ENCODE measurements at places on chromosomes 16 and 17.
A peak's percentile ranks its signal among the peaks of the same experiment; 100 is the strongest.

- DNase-seq = no peak
These were observed 336.2 kb upstream of the PMFBP1 start for GRCh38 chr16:72508191-72508590.

DNA sequence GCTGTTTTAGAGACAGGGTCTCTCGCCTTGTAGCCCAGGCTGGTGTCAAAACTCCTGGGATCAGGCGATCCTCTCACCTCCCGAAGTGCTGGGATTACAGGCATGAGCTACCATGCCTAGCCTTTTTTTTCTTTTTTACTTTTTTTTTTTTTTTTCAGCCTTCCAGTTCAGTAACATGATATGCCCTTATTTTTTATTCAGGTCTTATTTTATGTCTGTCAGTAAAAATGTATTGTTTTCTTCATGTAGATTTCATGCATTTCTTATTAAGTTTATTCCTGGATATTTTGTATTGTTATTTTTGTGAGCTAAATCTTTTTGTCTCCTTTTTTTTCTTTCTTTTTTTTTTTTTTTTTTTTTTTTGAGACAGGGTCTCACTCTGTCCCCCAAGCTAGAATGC lies 2.7 kb upstream of the FOXN1 start:
- DNase-seq = no peak

GRCh38 chr16:17775061-17775460 lies 304.3 kb upstream of the XYLT1 start:
- no peak for DNase-seq

DNA sequence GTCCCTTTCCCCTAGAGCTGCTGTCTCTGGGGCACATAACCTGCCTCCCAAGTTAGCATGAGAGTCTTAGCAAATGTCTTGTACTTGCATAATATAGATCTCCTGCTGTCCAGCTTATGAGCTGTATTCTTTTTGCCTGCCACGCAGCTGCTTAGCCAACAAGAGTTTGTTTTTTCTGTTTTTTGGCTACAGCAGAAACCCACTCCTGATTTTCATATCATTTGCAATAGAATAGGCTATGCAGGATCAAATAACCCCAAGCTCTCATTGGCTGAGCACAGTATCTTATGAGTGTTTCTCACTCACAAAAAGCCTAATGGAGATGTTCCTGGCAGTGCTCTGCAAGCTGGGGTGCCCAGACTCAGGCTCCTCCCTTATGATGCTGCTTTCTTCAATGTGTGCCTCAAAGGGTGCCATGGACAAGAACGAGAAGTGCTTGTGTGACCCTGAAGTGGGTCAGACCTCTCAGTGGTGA lies 23.1 kb downstream of the B9D1 start:
- DNase-seq = no peak

GRCh38 chr16:87210894-87211293 lies 106.3 kb downstream of the C16orf95 start:
- DNase-seq = no peak

- DNase-seq = no peak
These were observed 481 bp downstream of the PDK2 start for GRCh38 chr17:50095626-50096037.

GRCh38 chr17:73760439-73760758 lies 116.2 kb upstream of the SDK2 start:
- DNase-seq = no peak

DNA sequence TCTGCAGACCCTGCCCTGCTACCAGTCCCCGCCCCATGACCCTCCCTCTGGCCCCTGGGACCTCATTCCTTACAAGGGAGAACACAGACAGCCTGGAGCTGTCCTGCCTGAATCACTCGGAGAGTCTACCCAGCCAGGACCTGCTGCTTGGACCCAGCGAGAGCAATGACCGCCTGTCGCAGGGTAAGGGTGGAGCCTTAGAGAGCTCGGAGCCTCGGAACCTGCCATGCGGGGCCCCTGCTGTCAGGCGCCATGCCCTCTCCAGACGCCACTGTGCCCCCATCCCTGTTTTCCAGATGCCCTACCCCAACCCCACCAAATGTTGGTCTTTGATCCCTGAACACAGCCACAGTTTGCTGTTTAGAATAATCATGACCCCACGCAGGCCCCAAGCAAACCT lies 5.6 kb downstream of the SH2B1 start:
- DNase-seq = no peak

DNA sequence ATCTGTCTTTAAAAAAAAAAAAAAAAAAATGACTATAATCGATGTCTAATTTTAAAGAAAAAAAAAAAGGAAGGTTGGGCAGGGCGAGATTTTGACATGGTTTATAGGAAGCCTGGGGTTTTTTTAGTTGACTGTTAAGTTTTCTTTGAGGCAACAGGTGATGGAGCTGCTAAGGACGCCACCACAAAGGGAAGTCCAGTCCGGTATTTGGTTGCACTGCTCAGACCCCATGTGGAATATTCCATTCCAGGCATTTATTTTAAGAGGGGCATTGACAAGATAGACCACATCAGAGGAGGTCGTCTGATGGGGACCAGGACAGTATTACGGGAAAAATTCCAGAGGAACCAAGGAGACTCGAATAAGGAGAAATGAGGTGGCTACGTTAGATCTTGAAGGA lies 168.4 kb downstream of the CCDC182 start:
- DNase-seq = no peak

DNA sequence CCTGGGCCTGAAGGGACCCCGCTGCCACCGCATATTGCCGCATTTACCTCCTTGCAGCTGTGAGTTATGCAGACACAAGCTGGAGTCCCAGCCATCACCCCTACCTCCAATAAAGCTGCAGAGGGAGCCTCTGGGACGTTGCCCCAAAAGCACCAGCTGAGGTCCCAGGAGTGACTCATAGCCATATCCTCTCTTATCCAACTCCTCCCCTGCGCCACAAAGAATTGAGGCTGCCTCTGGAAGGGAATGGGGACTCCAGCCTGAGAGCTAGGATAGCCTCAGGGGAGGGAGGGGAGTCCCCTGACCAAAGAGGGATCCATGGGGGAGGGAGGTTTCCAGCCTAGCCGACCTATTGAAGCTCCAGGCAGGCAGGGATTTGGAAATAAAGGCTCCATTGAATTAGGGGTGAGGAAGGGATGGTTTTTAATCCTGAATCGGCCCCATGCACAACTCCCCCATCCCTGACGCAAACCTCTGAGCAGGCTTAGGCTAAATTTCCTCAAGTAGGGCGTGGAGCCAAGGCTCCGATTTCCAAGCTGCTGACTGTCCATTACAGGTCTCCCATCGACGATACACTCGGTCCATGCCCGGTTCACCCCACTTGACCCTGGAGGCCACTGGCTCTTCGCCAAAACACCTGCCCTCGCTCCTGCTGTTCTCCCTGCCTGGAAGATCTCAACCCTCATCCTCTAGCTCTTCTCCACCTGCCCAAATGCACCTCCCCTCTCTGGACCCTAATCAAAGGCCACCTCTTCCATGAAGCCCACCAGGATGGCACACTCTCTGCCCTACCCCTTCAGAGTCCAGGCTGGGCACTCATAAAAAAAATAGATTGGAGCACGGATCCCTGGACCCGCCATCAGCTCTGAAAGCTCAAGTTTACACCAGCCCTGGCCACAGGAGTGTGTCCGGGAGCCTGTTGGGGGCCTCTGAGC lies 27.5 kb downstream of the PIMREG start:
- DNase-seq = no peak

- DNase-seq = no peak
These were observed 22.1 kb downstream of the SOX8 start for GRCh38 chr16:1003391-1004347.

DNA sequence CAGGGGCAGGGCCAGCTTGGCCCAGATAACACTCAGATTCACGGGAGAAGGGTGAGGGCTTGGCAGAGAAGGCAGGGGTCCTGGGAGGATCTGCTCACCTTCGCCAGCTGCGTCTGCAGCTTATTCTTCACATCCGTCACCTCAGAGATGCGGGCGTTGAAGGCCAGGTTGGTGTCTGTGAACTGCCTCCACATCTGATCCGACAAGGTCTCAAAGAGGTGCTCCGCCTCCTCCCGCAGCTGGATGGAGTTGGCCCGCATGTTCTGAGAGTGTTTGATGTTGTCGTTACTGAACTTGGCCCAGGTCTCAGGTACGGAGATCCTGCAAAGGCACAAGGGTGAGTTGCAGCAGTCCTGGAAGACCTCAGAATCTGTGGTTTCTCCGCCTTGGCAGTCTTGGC lies 18.9 kb downstream of the TEKT5 start:
- DNase-seq = no peak

DNA sequence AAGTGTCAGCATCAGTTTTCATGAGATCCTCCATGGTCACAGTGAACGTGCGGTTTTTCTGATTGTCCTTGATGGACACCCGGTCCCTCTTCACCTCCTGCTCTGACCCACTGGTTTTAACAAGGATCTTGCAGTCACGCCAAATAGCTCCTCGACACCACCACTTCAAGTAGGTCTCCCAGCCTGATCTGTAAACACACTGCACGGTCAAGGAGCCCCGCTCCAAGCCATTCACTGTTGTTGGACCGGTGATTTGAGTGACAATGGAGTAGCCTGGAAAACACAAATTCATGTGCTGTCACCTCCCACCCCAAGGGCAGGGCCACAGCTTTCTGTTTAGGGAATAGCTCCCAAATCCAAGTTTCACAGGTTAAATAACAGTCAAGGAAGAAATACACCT lies 8.2 kb downstream of the CD300LF start:
- DNase-seq = no peak

- peak; percentile 57 for DNase-seq
These were observed 16.9 kb downstream of the DOC2B start for GRCh38 chr17:164303-165235.

GRCh38 chr16:18931756-18932155 lies 5.5 kb upstream of the SMG1 start:
- no peak for DNase-seq

Measured in mucosa of gallbladder (tissue), 1 donor.